SK-N-SH (cell line): ENCODE measurements at places on chromosomes 6 and 20.

DNA sequence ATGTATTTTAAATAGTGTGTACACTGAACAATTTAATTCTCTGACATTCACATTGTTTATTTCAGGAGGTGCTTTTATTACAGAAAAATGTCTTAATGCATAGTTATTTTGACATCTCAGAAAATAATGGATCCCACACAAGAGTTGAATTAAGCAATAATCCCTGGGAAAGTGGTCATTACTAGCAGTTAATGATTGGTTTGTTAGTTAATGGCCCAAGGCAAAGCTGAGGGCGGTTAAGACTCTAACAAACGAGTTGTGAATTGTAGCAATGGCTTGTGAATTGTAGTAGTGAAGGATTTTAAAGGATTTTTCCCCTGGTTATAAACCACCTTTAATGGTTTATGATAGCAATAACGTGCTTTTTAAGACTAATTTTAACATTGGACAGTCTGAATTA, 1316.0 kb upstream of the GJE1 start:
- no peak for DNase-seq

DNA sequence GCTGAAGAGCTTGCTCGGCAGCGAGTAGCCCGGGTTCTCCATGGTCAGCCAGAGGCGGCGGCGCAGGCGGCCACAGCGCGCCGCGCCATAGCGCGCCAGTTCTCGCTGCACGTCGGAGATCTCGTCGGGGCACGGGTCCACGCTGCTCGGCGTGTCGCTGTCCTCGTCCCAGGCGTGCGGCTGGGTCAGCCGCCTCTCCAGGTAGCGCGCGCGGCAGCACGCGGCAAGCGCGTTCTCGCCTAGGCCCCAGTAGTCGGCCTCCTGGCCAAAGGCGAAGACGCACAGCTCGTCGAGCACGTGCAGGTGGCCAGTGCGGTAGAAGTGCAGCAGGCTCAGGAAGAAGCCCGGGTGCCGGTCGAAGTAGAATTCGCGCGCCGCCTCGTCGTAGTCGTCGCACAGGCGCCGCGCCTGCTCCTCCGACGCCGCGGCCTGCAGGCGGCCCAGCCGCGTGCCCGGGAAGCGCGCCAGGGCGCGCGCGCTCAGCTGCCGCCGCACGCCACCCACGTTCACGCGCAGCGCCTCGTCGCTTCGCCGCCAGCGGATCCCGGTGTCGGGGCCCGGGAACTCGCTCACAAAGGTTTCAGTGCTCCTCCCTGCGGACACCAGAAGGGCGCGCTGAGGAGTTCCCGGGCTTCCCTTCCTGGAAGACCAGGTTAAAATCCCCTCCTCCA, 2.7 kb downstream of the KCNS1 start:
- DNase-seq: peak; percentile 71

GRCh38 chr20:43658723-43659419, 8.0 kb upstream of the MYBL2 start:
- DNase-seq: no peak

GRCh38 chr6:24445704-24446103, 43.0 kb downstream of the MRS2 start:
- no peak for DNase-seq

DNA sequence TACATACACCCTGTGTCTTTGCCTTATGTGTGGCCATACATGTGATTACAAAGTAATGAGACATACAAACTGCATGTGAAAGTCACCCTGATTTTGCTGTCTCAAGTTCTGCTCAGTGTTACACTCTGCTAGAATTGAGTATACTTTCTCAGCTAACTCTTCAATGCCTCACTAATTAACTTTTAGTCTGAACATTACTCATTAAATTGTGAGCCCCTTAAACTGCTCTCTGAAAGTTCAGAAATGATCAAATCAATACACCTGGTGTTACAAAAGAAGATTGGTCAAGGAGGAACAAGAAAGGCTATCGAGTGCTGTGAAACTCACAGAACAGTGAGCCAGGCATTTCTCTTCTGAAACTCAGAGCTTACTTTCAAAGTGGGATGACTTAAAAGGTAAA, 71.3 kb downstream of the MKKS start:
- no peak for DNase-seq

DNA sequence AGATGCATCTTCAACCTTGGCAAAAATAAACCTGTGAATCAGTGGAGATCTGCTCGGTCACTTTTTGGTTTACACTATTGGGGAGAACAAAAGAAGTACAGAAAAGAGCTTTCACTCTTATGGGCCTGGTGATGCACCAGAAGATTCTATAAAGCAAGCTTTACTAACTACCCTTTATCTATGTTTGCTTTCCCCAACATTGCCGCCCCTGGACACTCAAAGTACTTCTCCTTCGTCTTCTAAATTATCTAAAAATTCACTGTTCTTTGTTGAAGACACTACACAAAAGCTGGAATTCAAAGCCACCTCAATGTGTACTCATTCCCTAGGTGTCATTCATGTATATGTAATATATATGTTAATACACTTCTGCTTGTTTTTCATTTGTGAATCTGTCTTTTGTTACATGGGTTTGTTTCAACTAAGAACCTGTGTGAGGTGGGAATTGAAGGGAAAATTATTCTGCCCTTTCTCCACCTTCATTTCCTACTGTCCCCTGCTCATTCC, 97.9 kb upstream of the BTN3A2 start:
- no peak for DNase-seq

GRCh38 chr20:13231031-13231752, 10.1 kb downstream of the ISM1 start:
- DNase-seq: no peak

GRCh38 chr6:142863981-142864380, 81.0 kb downstream of the HIVEP2 start:
- DNase-seq: no peak

DNA sequence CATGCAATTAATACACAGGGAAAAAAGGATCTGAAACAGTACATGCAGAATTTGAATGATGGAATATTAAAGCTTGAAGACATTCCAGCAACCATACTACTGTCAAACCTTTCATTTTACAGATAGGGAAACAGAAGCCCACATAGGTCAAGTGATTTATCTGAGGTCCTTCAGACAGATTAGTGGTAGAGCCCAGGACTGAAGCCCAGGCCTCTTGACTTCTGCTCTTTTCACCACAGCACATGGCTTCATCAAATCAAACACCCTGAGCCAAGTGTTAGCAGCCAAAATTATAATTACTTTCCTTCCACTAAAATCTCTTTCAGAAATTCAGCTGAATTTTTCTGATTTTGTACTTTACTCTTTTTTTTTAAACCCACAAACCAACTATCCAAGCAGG, 435.6 kb upstream of the RUNX2 start:
- DNase-seq: no peak

GRCh38 chr6:39899554-39900295, 34.5 kb downstream of the MOCS1 start:
- DNase-seq: no peak

DNA sequence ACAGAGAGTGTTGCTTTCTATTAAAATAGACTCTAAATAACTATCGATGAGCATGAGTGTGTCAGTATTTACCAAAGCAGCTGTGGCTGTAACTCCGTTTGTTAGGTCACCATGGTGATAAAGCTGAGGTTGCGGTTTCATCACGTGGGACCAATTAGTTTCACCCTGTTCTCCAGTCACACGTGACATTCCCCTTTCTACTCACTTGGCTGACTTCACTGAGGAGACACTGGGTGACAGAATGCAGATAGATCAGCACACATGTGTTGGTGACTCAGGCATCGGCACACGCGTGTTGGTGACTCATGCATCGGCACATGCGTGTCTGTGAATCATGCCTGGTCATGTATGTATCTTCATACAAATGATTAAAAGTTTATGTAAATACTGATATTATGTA, 285.4 kb downstream of the THBS2 start:
- DNase-seq: no peak

- no peak for DNase-seq
Observed at GRCh38 chr6:155212616-155213380, 51.0 kb upstream of the CLDN20 start.

- DNase-seq: no peak
Observed at GRCh38 chr6:41239467-41240159, 11.5 kb downstream of the TREML4 start.

DNA sequence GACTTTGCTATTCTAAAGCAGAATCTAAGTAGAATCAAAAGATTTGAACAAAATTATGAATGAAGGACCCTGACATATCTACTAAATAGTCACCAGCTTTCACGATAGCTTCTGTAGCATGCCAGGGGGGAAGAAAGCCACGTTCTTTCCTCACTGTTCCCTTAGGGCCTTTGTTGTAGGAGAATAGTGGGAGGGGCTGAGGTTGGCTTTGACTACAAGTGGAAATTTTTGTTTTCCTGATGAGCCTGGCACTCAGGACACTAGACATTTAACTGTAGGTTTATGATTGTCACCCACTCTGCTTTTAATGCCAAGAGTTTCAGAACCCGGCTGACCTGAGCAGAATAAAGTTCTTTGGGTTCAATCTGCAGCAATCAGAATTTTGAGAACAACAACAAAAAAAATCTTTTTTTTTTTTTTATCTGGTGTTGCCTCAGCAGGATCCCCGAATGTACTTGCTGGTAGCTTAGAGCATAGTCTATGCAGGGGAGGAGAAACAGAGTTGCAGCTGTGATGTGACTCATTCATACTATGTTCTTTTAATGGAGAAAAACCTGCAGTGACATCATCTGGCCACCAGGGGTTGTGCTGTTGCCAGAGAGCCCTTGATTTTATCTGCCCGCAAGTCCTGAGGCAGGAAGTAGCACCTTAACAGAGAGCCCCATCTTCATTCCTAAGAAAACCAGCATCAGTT, 38.5 kb downstream of the TPD52L1 start:
- peak; percentile 41 for DNase-seq

- no peak for DNase-seq
Observed at GRCh38 chr6:149482545-149483333, 2.1 kb downstream of the ZC3H12D start.

GRCh38 chr6:98633886-98634285, 200.5 kb upstream of the POU3F2 start:
- no peak for DNase-seq

DNA sequence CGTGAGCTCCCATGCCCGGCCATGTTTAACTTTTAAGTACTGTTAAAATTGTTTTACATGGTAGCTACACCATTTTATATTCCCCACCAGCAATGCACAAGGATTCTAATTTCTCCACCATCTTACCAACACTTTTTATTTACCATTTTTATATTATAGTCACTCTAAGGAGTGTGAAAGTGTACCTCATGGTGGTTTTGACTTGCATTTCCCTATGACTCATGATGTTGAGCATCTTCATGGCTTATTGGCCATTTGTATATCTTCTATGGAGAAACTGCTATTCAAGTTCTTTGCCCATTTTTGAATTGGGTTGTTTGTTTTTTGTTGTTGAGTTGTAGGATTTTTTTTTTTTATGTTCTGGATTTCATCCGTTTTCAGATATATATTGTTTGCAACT, 15.6 kb upstream of the BPHL start:
- DNase-seq: no peak

DNA sequence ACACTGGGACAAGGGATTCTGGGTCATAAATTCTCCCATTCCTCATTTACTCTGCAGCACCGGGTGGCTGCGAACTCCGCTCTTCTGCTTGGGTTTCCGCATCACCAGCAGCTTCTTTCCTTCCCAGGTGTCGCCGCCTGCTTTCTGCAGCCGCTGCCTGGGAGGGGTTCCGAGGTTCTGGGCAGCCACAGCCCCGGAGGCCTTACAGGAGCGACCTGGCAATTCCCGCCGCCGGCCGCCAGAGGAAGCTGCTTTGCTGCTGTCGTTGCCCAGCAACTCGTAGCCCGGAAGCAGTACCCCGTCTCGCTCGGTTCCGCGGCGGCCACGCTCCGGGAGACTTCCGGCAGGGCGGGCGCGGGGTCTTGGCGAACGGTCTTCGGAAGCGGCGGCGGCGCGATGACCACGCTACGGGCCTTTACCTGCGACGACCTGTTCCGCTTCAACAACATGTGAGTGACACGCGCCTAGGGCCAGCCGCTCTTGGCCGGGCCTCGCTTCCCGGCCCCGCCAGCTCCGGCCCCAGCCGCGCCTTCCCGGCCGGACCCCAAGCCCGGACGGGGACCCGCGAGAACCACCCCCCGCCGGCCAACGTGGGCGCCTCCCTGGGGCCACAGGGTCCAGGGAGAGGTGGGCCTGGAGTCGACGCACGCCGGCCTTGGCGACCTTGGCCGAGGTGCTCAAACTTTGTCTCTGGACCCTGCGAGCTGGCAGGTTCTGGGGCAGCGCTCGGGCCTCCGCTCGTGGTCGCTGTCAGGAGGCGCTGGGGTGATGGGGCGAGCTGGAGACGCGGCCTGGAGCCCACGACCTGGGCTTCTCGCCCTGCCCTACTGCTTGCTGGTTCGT, at the start of gene NAA20:
TSS of gene NAA20 (plus strand) at position 362 of the 843 bp plus-strand sequence. CDS start at position 397, 35 bp downstream.
- DNase-seq: peak; percentile 94

- DNase-seq: no peak
Observed at GRCh38 chr20:16388731-16389130, 184.5 kb downstream of the KIF16B start.

DNA sequence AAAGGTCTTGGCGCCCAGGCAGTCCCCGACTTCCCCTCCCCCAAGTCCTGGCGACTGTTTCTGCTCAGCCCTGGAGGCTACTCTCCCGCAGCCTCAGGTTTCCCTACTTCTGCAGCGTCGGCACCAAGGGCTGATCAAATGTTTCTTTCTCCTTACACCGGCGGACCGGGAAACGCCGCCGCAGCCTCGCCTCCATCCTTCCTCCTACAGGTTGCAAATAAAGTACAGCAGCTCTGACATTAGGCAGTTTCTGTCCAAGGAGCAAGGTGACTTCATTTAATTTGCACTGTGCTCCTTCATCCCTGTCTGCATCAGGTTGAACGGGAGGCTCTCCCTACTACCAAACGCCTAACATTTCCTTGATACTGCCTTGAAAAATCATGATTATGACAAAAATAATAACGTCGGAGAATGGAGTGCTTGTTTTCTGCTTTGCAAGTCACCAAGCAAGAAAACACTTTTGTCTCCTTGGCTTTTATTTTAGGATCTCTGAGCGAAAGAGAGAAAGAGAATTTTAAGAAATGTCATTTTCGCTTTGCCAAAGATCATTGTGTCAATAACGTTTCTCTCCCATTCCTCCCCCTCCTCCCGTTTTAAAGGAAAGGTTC, 1.0 kb downstream of the CLIC5 start:
- no peak for DNase-seq

DNA sequence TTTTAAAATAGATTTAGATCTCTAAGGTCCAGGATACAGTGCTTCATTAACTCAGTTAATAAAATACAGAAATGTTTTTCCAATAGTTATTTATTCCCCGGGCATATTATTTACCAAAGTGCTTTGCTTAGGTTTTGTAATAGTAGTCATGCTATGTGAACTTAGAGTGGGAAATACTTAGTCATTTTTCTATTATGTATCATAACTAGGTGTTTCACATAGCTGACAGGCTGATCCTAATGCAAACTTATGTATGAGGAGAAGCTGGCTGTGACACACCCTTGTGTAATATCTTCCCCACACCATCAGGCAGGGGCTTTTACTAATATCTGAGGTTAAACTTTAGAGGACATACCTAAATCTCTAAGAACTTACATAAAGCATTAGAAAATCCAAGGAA, 277.7 kb upstream of the RIMS1 start:
- DNase-seq: no peak

- peak; percentile 70 for DNase-seq
Observed at GRCh38 chr6:20876036-20876435, 341.8 kb downstream of the CDKAL1 start.

DNA sequence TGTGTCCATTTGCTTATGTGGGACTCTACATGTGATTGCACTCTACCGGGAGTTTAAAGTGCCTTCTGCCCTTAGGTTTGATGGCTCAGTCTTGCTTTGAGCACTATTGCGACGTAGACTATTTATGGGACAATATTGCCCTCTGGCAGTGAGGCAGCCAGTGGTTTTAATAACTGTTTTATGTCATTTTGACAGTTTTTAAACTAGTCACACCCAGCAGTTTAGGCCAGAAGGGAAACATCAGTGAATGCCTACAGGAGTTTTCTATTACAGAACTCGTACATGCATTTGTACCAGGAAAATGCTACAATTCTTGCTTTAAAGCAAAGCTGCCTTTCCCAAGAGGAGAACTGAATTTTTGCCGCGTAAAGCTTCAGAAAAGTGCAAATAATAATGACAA, 813.7 kb downstream of the KIF16B start:
- peak; percentile 2 for DNase-seq
